GM10248 (cell line): ENCODE measurements at places on chromosomes 16 and 17.

GRCh38 chr17:60231234-60231633 is 81.5 kb downstream of the CA4 start:
- peak; percentile 29 for DNase-seq

DNA sequence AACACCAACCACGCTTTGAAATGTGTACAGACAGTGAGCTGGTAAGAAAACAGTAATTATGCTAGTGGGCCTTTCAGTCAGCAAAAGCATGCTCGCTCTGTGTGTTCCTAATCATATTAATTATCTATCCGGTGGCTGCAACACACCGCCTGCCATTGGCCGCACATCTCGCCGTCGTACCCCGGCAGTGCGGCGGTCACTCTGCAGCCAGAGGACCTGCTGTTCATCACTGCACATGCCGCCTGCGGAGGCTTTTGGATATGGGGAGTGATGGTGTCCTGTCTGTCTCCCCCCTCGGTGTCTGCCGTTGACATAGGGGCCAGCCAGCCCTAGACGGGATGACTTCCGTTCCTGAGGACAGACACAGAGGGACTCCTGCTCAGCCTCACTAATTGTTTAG is 68.5 kb downstream of the RPA1 start:
- no peak for DNase-seq

DNA sequence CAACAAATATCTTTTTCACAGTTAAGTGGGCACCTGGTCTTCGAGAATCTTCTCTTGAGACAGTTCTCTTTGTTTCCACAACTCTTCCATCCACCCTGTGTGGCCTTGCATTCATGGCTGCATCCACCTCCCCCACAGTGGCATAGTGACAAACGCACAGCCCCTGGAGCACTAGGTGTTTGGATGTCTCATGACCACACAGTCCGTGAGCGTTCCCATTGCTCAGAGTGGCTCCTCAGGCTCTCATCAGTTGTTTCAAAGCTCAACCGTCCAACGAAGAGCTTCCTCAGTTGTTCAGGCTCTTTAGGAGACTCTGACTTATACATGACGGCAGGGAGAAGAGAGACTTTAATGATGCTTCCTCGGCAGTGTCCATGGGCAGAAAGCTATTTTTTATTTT is 191.6 kb downstream of the CDRT15L2 start:
- DNase-seq: no peak

DNA sequence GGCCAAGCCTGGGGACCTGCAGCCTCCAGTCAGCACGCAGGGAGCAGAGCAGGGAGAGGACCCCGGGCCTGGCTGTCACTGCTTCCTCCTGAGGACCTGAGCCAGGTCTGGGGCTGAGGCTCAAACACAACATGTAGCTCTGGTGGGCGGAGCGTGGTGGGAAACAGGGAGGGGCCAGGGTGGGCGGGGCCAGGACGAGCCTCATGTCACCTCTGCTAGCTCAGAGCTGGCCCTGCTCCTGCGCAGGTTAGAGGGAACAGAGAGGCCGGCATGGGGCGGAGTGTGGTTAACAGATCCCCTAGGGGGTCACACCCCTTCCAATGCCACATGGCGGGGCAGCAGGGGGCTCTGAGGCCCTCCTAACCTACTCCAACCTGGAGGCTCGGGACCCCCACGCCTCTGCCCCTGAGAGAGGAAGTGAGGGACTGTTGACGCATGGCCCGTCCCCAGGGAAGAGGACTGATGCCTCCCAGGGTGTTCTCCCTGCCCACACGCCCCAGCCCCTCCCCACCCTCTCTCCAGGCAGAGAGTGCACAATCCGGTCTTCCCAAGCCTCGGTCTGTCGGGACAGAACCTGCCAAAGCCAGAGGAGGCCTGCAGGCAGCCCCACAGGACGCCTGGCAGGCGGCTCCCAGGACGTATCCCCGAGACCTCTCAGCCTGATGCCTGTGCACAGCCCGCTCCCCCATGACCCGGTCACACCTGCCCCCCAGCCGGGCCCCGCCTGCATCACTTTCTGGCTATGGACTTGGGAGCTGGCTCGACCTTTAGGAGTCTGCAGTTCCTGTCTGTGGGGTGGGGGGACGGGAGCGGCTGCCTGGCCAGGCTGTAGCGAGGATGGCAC is 15.2 kb downstream of the PIEZO1 start:
- peak; percentile 86 for DNase-seq

DNA sequence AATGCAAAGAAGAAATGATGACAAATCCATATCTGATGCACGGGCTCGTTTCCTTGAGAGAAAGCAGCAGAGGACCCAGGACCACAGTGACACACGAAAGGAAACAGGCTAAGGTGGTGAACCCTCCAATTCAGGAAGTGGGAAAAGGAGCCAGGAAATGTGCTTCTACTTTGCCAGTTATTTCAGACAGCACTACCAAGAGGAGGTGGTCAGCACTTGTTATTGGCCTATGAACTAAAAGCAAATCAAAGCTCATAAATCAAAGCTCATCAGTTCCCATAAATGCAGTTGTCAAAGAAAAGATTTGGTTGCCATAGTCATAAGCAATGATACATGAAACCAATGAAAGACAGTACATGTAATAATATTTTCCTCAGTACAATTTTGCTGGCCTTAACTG is 12.6 kb upstream of the CLTC start:
- no peak for DNase-seq

- peak; percentile 58 for DNase-seq
These were observed 63.9 kb upstream of the DNAJA2 start for GRCh38 chr16:47037396-47037745.
